ENCODE measurements at places on chromosomes 4 and X.
A peak's percentile ranks its signal among the peaks of the same experiment; 100 is the strongest.

DNA sequence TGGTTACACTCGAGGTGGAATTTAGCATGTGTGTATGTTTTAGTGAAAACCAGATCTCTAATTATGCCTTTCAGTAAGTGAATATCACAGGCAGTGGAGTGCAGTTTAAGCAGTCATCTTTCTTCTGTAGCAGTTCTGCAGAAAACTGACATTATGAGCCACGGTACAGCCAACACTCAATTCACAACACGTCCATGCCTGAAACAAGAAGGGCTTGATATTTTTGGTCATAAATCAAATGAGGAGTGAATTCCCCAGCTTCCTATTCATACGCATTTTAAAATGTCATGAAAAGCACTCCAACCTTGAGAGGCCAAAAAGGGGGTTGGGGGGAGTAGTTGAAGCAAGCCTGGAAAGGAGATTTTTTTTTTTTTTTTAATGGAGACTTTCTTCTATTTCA, 316.7 kb downstream of the ARHGAP10 start:
- DNase-seq = no peak

GRCh38 chr4:160299177-160299576, 1196.3 kb downstream of the RAPGEF2 start:
- DNase-seq = no peak

DNA sequence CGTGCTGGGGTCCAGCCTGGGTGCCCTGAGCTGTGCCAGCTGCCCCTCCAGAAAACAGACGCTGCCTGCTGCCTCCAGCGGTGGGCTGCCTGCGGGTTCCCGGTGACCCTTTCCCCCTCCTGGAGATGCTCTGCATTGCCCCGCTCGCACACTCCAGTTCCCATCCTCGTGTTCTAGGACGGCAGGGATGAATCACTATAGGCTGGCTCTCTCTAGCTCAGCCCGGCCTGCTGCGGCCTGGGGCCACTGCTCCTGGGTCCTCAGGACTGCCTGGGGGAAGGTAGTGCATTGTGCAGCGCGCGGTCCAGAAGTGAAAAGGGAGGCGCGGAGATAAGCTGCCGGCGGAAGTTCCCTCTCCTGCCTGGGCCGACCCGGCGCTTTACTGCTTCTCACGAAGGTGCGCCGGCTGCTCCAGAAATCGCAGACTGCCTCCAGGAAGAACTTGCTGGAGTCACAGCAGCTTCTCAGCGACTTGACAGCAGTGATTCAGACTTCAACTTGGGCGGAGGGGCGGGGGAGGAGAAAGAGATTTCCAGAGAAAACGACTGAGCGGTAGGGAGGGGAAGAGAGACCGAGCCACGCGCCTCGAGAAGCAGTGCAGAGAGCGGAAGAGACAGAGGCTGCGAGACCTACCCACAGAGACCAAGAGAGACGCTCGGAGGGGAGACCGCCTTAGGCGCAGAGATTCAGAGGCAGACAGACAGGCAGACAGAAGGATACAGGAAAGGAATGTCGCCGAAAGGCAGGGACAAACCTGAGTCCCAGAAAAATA, 6.7 kb upstream of the MSX1 start:
- DNase-seq = no peak

DNA sequence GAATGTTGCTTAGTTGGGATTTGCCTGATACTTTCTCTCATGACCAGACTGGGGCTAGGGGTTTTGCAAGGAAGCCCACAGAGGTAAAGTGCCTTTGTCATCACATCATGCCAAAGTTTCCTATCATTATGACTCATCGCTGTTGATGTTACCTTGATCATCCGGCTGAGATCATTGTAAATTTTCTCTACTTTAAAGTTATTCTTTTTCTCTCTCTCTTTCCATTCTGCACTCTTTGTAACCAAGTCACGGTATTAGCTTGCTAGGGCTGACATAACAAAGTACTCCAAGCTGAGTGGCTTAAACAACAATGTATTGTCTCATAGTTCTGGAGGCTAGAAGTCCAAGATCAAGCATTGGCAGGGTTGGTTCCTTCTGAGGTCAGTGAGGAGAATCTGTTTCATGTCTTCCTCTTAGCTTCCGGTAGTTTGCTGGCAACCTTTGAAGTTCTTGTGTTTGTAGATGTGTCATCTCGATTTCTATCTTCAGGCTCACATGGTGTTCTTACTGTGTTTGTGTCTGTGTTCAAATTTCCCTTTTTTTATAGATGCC, 113.0 kb downstream of the DTHD1 start:
- peak; percentile 15 for DNase-seq

GRCh38 chr4:147518086-147518485, 37.2 kb downstream of the EDNRA start:
- DNase-seq = no peak

- no peak for DNase-seq
Observed at GRCh38 chr4:150126864-150127203, 48.6 kb downstream of the DCLK2 start.

- DNase-seq = no peak
Observed at GRCh38 chr4:777520-778262, 48.2 kb downstream of the CPLX1 start.

DNA sequence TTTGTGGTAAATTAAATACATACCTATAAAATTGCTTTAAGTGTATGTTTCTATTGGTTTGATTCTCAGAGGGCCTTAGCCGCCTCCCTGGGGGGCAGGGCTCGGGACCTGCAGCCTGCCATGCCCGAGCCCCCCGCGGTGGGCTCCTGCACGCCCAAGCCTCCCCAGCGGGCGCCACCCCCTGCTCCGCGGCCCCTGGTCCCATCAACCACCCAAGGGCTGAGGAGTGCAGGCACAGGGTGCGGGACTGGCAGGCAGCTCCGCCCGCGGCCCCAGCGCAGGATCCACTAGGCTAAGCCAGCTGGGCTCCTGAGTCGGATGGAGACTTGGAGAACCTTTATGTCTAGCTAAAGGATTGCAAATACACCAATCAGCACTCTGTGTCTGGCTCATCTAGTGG, 108.3 kb upstream of the INPP4B start:
- no peak for DNase-seq

GRCh38 chr4:153780221-153780620, 8.7 kb downstream of the SFRP2 start:
- no peak for DNase-seq

GRCh38 chr4:45897946-45898585, 225.8 kb downstream of the GABRG1 start:
- no peak for DNase-seq

- DNase-seq = no peak
Observed at GRCh38 chr4:180261346-180261745, 1981.9 kb upstream of the TENM3 start.

- no peak for DNase-seq
Observed at GRCh38 chr4:29467044-29467717, 1253.0 kb upstream of the PCDH7 start.

DNA sequence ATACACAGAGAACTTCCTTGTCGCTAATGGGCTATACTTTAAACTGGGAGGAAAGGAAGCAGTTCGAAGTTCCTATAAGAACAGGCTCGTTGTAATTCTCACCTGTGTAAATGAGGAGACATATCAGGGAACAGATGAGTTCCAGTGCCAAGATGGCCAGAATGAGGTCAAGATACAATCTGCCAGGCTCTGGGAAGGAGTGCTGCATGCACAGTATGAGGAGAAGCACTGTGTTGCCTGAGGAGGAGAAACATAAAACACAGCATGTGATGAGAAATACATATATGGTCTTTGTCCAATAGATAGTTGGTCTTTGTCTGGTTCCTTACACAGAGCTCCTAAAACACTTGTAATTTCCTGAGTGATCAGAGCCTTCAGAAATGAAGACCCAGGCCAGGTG, 24.3 kb downstream of the TMEM192 start:
- DNase-seq = no peak

DNA sequence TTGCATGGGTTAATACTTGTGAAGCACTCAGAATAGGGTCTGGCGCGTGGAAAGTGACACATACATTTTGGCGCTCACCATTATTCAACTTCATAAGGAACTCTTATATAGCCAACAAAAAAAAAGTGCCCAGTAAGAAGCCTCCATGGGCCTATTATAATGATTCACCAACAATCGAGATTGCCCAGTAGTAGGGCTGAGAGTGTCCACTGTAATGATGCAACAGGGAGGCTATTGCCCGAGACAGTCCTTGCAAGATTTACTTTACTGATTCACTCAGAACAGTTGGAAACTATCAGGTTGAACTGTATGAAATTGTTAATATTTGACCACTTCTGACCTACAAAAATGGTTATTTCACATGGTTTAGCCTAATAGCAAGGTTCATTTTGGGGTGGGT, 86.0 kb downstream of the PJA1 start:
- no peak for DNase-seq

GRCh38 chrX:125826080-125826479, 340.0 kb downstream of the DCAF12L2 start:
- no peak for DNase-seq

GRCh38 chr4:173365359-173365996, 5.3 kb upstream of the SAP30 start:
- DNase-seq = no peak

DNA sequence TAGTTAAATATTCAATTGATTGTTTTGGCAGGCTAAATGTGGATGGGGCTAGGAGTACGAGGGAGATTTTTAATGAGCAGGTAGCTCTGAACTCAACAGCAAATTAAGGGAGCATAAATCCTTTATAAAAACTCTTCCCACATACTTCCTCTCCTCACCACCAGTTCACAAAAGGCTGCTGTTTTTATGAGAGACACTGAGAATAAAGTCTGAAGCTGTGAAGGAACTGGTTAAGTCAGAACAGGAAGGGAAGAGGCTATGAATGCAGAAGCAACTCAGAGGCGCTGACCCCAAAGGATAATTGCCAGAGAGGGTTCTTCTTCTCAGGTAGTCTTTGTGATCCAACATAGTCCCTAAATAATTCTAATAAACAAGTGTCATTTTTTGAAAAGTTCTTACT, 406.1 kb downstream of the GPM6A start:
- DNase-seq = no peak

GRCh38 chr4:163548481-163549243, 54.2 kb downstream of the TMA16 start:
- DNase-seq = peak; percentile 50

DNA sequence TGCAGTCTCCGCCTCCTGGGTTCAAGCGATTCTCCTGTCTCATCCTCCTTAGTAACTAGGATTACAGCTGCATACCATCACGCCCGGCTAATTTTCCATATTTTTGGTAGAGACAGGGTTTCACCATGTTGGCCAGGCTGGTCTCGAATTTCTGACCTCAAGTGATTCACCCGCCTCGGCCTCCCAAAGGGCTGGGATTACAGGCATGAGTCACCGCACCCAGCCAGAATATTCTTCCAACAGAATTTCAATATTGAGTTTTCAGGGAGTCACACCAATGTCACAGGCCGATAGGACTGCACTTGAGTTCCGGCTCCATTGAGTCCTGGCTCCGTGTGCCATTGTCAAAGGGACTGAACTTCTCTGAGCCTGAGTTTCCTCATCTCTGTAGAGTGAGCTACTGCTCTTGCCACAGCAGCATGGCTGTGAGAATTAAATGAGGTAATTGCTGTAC, 82.9 kb downstream of the CLCN4 start:
- DNase-seq = no peak

GRCh38 chr4:54581807-54582206, 76.0 kb upstream of the KIT start:
- no peak for DNase-seq

DNA sequence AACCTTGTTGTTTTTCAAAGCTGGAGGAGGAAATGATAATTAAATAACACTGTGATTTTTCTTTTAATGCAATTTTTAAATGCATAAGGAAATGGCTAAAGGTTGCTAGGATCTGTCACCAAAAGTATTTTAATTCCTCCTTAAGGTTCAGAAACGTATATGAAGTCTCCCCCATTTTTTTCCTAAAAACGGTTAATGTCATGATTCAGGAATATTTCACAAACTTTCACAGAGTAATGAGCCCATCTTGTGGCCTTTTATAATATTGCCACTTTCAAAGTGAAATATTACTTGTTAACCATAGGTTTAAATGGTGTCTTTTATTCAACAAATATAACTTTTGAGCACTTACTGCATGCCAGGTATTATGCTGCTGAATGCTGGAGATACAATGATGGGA, 99.5 kb upstream of the USP38 start:
- DNase-seq = no peak

DNA sequence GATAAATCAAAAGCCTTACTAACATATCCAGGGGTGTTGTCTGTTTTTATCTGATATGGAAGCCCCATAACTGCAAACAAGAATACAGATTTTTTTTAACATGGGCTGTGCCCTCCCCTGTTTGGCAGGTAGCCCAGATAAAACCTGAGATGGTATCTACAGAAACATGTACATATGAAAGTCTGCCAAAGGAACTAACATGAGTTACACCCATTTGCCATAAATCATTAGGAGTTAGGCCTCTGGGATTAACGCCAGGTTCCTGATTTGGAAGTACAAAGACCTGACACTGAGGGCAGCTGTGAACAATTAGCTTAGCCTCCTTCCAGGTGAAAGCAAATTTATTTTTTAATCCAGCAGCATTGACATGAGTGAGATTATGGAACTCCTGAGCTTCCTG, 264.3 kb downstream of the TECRL start:
- DNase-seq = no peak
